Stimulated activated CD8-positive, alpha-beta memory T cell treated with anti-CD3 and anti-CD28 coated beads, Interleukin-4, amount 100 ng/mL, for 1 hour (primary cell): ENCODE measurements at places on chromosomes 7 and 10.

- no peak for DNase-seq
Observed at GRCh38 chr7:117012284-117012683, 59.0 kb downstream of the ST7 start.

DNA sequence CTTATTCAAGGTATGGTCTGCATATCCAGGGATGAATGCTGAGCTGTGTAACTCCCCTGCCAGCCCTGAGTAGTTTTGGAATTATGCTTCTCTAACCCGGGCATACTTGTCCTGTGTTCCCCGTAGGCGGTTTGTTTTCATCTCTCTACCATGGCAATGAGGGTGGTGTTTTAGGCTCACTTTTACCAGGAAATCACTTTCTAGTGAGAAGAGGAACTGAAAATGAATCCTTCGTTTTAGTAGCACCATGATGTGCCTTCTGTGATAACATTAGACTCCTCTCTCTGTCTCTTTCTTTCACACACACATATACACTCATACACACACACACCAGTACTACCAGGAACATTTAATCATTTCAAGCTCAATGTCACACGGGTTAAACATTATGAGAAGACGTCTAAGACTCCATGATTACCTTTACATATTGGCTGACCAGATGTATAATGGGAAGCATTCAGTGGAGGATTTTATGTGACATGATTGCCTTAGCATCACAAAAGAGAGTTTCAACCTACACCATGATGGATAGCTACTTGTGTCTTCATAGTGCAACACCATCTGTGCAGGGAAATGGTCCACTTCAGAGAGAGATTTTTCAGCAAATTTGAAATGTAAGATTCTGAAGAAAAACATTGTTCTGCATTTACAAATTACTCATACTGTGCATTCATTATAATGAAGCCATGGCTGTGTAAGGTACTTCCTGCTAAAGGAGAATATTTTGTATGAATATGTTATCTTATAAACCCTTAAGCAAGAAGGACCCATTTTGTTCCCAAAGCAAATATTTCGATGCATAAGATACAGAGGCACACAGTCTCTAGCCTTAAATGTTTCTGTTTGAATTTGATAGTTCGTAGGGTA, 31.0 kb upstream of the PFKP start:
- no peak for DNase-seq

GRCh38 chr7:3493499-3493898, 192.4 kb downstream of the SDK1 start:
- DNase-seq = no peak

DNA sequence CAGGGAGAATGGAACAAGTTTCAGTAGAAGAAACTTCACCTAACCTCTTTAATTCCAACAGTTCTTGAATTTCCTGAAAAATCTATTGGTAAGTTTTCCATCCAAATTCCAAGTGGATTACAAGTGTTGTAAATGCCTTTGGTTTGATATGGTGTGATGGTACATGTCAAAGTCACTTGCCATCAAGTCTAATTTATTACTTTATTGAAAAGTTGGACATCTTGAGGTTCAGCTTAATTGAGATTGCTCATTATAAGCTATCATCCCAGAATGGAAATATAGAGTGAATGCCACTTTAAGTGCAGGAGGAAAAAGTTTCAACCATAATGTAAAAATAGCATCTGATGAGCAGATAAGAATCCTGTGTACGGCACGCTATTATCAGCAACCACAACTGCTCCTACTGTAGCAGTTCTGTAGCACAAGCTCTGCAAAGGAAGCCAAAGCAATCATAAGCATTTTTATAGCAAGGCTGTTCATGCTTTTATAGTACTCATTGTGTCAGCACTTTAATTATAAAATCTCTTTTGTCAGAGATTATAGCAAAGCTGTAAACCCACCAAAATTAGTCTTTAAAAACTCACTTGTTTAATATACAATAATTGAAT, 991.8 kb upstream of the PHF14 start:
- DNase-seq = no peak
